ENCODE measurements at places on chromosomes 3 and 15.
A peak's percentile ranks its signal among the peaks of the same experiment; 100 is the strongest.

- H3K4me1 ChIP-seq: peaks cover 8% of the 10 kb centered on the region
- H3K27me3 ChIP-seq: no peaks in the 10 kb centered on the region
- no peak overlapping the region for H3K4me3 ChIP-seq
- no peak overlapping the region for H3K27ac ChIP-seq
Measured at GRCh38 chr15:31458596-31459399, 132.2 kb downstream of the KLF13 start.

DNA sequence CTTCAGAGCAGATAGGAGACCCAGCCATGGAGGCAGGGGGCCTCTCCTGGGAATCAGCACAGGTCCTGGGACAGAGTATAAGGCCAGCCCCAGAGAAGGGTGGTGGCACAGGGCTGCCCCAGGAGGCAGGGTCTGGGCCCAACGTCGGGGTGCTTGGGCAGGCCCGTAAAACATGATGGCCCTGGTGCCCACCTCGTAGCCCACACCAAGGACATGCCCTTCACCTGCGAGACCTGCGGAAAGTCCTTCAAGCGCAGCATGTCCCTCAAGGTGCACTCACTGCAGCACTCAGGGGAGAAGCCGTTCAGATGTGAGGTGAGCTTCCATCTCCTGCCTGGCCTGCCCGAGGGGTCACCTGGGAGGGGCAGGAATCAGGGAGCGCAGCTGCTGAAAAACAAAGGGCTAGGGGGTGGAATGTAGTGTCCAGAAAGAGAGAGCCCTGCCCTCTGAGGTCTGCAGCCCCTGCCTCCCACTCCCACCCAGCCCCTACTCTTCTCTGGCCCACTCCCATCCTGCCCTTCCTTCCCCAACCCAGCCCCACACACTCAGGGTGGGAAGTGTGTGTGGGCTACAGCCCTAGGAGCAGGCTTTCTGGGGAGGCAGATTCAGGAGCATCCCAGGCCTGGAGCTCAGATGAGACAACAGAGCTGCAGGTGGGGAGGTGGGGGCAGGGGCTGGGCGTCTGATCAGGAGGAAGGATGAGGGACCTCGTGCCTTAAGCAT, 9.5 kb downstream of the ZBTB47 start:
- H3K36me3 ChIP-seq: no peaks in the 10 kb centered on the region
- no peak overlapping the region for H3K4me3 ChIP-seq
- H3K27ac ChIP-seq: no peak overlapping the region
- no peaks in the 10 kb centered on the region for H3K4me1 ChIP-seq
- H3K27me3 ChIP-seq: no peaks in the 10 kb centered on the region
- no peak for DNase-seq

DNA sequence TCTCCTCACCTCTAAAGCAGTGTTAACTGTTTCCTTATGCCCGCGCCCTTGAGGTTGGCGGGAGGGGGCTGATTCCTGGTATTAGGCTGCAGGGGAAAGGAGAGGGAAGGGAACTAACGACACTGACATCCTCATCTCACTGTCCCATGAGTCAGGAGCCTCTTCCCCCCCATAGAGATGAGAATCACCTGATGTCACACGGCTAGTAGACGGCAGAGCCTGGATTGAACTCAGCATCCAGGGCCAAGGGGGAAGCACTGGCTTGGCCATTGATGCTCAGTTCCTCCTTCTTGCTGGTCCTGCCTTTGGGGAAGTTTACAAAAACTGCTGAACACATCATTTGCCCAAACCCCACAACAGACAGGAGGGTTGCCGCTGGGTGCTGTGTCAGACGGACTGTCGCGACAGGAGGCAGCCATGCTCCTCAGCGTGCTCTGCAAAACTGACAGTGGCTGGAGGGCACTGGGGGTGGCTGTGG, 38.5 kb downstream of the IDH2 start:
- no peak for DNase-seq
- H3K4me1 ChIP-seq: peaks cover 43% of the 10 kb centered on the region
- no peak overlapping the region for H3K27ac ChIP-seq
- H3K27me3 ChIP-seq: no peaks in the 10 kb centered on the region
- H3K36me3 ChIP-seq: peaks cover 9% of the 10 kb centered on the region

DNA sequence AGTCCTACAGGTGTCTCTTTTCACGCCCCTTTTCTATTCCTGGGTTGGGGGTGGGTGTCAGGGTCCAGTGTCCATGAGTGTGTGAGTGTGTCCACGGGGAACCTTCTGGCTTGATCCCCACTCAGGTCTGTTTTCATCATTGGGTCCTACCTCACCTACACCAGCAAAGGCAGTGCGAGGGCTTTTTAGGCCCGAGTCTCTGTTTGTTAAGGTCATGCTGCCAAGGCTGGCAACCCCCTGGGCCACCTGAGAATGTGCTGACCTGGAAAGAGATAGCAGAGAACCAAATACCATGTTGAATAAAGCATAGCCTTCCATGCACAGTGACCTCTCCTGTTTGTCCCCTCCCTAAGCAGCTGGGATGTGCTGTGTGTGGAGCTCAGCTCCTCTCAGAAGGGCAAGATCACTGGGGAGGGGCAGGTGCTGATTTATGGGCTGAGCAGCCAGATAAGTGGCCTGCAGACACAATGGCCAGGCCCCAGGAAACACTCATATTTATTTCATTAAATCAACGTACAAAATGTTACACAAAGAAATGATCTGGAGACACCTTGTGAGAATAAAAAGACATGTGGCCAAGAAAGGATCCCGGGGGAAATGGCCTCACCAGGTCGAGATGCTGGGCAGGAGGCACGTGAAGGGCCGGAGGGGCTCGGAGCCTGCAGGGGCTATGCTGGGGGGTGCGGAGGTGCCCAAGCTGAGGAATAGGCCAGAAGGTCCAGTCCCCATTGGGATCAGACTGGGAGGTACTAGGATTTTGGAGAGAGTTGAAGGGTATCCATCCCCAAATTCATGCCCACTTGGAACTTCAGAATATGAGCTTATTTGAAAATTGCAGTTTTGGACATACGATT, 36.1 kb downstream of the RAB6B start:
- DNase-seq: no peak
- H3K4me3 ChIP-seq: no peak overlapping the region
- H3K27ac ChIP-seq: no peak overlapping the region
- no peaks in the 10 kb centered on the region for H3K36me3 ChIP-seq
- H3K27me3 ChIP-seq: no peaks in the 10 kb centered on the region

DNA sequence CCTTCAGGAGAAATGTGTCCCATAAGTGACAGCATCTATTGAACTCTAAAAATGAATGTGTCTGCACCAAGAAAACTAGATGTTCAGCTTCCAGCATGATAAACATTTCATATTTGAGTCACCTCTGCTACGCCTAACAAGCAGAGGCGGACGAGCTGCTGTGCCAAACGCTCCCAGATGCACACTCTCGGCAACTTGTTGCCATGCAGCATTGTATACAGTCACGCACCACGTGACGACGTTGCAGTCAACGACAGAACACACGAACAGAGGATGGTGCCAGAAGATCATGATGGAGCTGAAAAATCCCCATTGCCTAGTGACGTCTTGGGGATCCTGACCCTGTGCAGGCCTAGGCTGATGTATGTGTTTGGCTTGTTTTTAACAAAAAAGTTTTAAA, 137.5 kb downstream of the XXYLT1 start:
- no peaks in the 10 kb centered on the region for H3K27me3 ChIP-seq
- H3K36me3 ChIP-seq: no peaks in the 10 kb centered on the region
- H3K4me3 ChIP-seq: no peak overlapping the region
- H3K27ac ChIP-seq: no peak overlapping the region
- peak; percentile 51 for DNase-seq

DNA sequence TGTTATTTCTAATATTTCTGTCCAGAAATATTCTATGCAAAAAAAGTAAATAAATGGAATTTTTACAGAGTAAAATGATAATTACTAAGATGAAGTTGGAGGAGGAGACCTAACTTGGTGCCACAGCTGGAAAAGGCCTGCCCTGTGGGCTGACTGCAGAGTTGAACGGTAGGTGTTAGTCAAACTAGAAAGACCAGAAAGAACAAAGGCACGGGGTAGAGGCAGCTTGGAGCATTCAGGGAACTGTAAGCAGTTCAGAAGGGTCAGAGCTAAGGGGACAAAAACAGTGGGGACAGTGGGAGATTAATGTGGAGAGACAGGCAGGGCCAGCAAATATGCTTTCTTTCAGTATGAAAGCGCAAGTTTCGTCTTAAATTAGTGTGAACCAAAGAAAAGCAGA, 39.3 kb upstream of the PTPRG start:
- H3K4me1 ChIP-seq: no peaks in the 10 kb centered on the region
- H3K27me3 ChIP-seq: no peaks in the 10 kb centered on the region
- no peak overlapping the region for H3K27ac ChIP-seq
- DNase-seq: no peak
- no peaks in the 10 kb centered on the region for H3K36me3 ChIP-seq
- no peak overlapping the region for H3K4me3 ChIP-seq

GRCh38 chr15:98889930-98890695, 117.5 kb downstream of the PGPEP1L start:
- DNase-seq: no peak
- H3K4me3 ChIP-seq: no peak overlapping the region
- H3K36me3 ChIP-seq: no peaks in the 10 kb centered on the region
- H3K27ac ChIP-seq: no peak overlapping the region
- H3K27me3 ChIP-seq: no peaks in the 10 kb centered on the region

DNA sequence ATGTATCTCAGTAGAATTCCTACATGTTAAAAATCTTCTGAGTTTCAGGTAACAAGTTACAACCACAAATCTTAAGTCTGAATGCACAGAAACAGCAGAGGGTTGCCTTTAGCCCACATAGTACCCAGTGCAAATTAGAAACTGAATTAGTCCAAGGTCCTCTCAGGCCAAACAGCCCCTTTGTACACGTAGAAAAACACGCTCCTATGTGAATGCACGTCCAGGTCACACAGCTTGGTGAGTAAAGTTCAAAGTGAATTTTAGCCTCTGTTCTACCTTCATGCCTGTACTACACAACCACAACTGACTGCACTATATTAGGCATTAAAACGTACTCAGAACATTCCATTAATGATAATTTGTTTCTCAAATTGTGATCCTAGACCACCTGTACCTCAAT, 46.3 kb downstream of the GYG1 start:
- no peak overlapping the region for H3K27ac ChIP-seq
- peaks cover 4% of the 10 kb centered on the region for H3K36me3 ChIP-seq
- H3K4me1 ChIP-seq: no peaks in the 10 kb centered on the region
- DNase-seq: no peak
- H3K27me3 ChIP-seq: no peaks in the 10 kb centered on the region

GRCh38 chr15:72797338-72797689, 13.8 kb upstream of the ADPGK start:
- no peak for DNase-seq
- H3K27me3 ChIP-seq: no peaks in the 10 kb centered on the region
- peak overlapping the region; percentile 43 for H3K4me3 ChIP-seq
- peaks cover 10% of the 10 kb centered on the region for H3K4me1 ChIP-seq

- H3K4me3 ChIP-seq: no peak overlapping the region
- H3K27me3 ChIP-seq: no peaks in the 10 kb centered on the region
- H3K27ac ChIP-seq: no peak overlapping the region
- DNase-seq: no peak
Measured at GRCh38 chr15:78695854-78696253, 54.8 kb upstream of the CHRNB4 start.

DNA sequence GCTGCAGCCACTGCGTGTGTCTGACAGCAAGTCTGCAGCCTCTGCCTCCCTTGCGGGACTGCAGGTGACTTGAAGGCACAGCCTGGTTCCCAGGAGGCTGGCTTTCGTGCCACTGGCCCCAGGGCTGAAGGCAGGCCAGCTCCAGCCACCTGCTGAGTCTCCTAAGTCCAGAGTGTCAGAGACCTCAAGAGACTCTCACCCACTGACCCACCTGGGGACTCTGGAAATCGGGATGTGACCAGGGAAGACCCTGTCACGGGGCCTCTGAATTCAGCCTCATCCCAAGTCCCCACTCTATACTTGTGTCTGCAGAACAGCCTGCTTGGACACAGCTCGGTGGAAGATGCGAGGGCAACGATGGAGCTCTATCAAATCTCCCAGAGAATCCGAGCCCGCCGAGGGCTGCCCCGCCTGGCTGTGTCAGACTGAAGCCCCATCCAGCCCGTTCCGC, 16.3 kb downstream of the ISG20 start:
- peak overlapping the region; percentile 24 for H3K27ac ChIP-seq
- peaks cover 51% of the 10 kb centered on the region for H3K4me1 ChIP-seq
- no peaks in the 10 kb centered on the region for H3K27me3 ChIP-seq
- H3K4me3 ChIP-seq: no peak overlapping the region
- DNase-seq: no peak
